ENCODE measurements at places on chromosomes 4 and X.

DNA sequence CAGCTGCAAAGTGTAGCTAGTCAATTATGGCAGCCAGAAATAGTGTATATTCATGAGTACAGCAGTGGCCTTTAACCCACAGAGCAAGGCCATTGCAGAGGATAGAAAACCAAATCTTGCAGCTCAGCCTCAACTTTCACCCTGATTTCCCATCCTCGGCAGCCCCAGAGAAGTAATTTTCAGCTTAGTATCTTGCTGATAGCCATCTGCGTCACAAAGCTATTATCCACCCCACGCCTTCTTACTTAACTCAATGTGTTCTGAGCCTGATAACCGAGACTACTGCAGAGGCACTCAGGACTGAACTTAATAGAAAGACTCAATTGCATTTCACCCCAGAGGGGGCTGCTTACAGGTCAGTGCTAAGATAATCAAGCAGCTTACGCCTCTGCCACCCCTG, 174.5 kb upstream of the MAOA start:
- DNase-seq = no peak

- peak; percentile 67 for DNase-seq
Measured at GRCh38 chr4:137749466-137749865, 217.2 kb upstream of the PCDH18 start.

GRCh38 chr4:41579043-41579442, 41.1 kb downstream of the LIMCH1 start:
- no peak for DNase-seq

DNA sequence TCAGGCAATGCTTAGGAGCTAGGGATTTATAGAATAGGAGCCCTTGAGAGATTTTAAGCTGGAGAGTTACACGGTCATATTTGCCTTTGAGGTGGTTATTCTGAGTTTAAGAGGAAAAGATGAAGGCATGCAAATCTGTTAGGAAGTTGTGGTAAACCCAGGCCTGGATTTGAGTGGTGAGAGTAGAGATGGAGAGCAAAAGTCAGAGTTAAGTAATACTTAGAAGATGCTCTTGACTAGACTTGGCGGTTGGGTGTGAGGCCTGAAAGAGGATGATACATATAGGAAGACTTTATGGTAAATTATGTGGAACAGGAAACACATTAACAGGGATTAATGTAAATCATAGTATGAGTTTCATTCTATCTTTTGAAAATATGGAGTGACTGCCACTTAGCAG, 136.0 kb upstream of the ARX start:
- DNase-seq = no peak

DNA sequence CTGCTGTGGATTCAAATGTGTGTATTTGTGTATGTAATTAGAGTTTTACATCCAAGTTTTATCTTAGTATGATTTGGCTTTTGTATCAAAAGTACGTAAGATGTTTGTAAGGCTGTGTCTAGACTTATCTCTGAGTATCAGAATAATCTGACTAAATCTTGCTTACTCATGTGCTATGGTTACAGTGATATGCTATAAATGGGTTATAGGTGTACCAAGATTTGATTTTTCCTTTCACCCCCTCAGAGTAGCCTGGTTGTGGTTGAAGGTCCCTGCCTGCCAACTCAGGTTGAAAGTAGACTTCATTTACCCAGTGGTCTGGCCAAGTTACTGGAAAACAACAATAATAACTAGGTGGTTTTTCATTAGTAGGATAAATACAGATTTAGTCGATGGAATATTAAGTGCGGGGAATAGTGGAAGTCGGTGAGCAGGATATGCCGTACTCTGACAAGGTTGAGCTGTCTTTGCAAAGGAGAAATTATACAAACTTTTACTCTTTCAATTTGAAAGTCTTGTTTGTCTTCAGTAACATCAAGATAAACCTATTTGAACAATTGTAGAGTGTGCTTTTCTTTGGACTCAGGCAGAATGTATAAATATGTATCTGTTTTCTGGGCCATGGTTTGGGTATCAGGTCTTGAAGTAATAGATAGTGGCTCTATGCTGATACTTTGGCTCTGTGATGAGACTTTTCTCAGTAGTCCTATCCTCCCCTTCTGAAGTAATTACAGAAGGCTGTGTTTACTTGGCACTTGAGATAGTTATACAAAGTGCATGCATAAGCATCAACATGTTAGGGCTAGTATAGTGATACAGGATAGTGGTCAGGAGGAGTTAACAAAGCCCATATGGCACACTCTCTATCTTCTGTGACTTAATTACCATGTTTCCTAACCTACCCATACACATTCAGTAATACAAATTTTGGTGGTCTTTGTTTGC, 23.7 kb downstream of the BMP2K start:
- no peak for DNase-seq

GRCh38 chr4:168739886-168740285, 243.0 kb downstream of the PALLD start:
- DNase-seq = no peak

DNA sequence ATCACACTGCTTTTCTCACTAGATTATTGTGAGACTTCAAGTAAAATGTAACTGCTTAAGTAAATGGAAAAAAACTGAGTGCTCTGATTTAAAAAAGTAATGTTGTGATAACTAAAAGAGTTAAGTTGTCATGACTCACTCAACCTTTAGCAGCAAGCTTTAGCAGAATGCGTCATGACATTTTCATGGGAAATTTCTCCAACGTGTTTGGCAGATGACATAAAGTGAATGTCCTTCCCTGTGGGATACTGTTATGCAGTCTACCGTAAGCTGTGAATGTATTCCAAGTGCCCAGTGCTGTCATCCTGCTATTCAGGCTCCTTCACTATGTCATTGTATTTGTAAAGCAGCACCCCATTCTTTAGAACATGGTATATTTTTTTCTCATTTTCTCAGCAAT, 136.2 kb downstream of the CPXCR1 start:
- DNase-seq = no peak

DNA sequence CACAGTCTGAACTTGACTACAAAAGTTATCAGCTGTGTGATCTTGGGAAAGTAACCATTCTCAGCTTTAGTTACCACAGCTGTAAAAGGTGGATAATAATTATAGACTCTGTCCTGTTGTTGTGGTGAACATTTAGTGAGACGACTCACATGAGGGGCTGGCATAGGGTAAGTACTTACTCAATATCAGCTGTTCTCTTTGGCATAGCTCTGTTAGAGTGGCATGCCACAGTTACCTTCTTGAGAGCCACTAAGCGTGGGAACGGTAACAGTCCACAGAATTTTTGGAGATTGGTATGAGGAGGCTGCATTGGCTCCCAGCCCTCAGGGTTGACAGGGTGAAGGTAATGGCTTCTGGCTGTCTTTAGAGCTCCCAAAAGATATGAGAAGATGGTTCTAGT, 13.2 kb upstream of the HAND2 start:
- no peak for DNase-seq

DNA sequence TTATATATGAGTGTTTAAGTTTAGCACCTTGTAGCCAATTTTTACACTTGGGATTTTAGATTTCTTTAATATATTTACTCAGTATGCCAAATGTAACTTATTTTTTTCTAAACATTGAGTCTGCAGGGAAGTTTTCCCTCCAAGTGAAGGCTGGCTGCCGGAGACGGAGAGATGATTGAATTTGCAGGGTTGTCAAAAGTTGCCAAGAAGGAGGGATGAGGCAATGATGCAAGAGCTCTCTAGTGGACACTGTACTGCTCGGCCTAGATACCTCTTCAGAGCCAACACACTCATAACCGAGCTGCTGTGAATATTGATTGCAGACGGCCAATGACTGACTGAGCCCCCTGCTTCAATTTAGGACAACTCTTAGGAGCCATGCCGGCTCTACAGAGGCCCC, 318.6 kb upstream of the CASK start:
- DNase-seq = no peak

- no peak for DNase-seq
Measured at GRCh38 chr4:98662626-98663225, 4.3 kb upstream of the TSPAN5 start.

GRCh38 chrX:136659174-136659573, 11.2 kb downstream of the CD40LG start:
- DNase-seq = no peak

GRCh38 chrX:135697601-135698000, 15.8 kb upstream of the CT45A1 start:
- no peak for DNase-seq

DNA sequence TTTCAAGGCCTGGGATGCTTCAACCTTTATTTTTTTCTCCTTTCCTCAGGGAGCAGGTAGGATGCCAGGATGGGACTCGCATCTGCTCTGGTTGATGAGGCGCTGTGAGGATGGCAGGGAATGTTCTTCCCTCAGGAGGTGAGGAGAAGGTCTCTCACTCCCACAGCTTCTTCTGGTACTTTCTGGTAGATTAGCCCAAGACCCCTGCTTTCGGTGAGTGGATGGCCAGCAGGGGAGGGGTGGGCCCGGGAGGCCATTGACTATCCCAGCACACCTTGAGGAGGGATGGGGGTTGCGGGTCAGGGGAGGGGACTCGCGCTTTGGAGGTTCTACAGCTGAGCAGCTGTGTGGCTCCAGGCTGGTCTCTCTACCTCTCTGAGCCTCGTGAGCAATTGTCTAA, 14.8 kb downstream of the CYTL1 start:
- no peak for DNase-seq

DNA sequence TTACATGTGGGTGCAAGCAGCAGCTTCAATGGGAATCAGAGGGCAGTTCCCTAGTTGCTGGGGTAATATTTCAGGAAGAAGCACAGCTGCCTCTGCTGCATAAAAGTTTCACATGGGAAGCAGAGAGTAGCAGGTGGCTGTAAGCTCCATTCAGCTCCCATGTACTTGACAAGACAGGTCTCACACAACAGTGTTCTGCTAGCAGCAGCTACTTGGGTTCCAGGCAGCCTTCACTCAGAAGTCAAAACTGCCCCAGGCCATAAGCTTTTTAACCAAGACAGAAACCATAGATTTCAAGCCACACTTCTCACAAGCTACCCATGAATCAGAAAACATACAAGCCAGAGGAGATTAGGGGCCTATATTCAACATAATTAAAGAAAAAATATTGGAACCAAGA, 41.4 kb upstream of the SPIN2A start:
- no peak for DNase-seq
